ENCODE measurements at places on chromosomes 3 and 15.
A peak's percentile ranks its signal among the peaks of the same experiment; 100 is the strongest.

DNA sequence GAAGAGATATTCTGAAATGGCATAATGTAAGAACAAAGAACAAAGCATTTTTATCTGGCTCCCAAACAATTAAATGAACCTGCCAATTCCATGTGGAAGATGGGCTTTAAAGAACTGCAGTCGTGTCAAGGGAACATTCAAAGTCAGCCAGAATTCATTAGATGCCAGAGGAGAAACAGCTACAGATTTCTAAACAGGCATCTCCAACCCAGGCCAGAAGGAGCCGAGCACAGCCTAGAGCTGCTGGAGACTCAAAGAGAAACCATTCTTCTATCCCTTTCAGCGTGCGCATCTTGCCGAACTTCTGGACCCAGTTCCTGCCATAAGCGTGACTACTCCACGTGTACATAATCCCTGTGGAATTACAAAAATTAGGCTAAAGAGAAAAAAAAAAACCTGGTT lies 60.4 kb downstream of the MB21D2 start:
- no peak for DNase-seq

DNA sequence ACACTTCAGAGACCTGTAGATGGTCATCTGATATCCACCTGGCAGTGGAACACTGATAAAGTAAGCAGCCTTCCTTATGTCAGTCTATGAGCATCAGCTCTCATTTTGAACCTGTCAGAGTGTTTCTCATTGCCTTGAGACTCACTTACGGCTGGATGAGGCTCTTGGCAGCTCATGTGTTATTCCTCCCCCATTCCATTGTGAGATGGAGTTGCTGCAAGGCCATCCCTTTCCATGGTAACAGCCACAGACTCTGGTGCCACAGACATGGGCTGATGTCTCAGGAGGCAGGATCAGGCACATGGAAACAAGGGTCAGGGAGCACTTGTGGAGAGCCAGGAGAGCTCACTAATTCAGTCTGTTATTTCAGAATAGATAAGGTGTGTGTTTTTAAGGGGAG lies 11.9 kb downstream of the KCNAB1 start:
- no peak for DNase-seq

- DNase-seq, result peak; percentile 62
Observed at GRCh38 chr3:127822041-127822681, at the start of gene MGLL. TSS of gene MGLL (minus strand) at chr3:127822515. CDS start at chr3:127822318, 197 bp downstream.

GRCh38 chr15:44275150-44275830 lies 13.2 kb upstream of the GOLM2 start:
- DNase-seq, result no peak

GRCh38 chr3:63331520-63331919 lies 53.4 kb downstream of the SYNPR start:
- DNase-seq, result no peak

DNA sequence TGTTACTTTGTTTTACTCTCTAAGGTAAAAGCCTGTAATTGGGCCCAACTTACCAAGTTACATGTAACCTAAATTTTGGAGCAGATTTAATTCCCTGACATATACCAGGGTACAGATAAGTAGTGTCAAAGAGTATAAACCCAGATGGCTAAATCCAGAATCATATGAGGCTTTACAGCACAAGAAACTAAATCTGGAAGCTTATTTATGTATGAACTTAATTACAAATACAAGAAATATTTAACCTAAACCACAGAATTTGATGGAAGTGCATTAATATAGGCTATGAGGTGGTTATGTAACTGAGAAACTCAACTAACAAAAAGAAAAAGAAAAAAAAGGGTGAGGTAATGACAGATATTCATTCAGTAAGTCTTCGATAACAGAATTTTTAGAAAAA lies 930.2 kb upstream of the ALCAM start:
- no peak for DNase-seq

- no peak for DNase-seq
Observed at GRCh38 chr3:33989229-33989628, 190.8 kb downstream of the PDCD6IP start.

- no peak for DNase-seq
Observed at GRCh38 chr3:45126730-45127129, 19.4 kb downstream of the CDCP1 start.

DNA sequence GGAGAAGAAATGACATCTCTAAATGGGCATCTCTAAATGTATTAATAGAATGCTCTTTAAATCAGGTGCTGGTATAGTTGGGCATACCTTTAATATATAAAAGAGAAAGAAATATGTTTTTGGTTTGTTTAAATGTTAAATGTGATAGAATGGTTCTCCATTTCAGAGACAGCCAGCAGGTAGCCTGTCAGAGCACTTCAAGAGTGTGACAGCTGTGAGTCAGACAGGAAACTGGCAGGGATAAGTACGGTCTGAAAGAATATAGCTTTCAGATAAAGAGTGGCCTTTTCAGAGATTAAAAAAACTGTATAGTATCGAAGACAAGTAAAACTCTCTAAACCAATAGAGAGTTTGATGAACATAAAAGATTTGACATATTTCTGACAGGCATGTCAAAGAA lies 654.1 kb downstream of the IGSF11 start:
- no peak for DNase-seq

DNA sequence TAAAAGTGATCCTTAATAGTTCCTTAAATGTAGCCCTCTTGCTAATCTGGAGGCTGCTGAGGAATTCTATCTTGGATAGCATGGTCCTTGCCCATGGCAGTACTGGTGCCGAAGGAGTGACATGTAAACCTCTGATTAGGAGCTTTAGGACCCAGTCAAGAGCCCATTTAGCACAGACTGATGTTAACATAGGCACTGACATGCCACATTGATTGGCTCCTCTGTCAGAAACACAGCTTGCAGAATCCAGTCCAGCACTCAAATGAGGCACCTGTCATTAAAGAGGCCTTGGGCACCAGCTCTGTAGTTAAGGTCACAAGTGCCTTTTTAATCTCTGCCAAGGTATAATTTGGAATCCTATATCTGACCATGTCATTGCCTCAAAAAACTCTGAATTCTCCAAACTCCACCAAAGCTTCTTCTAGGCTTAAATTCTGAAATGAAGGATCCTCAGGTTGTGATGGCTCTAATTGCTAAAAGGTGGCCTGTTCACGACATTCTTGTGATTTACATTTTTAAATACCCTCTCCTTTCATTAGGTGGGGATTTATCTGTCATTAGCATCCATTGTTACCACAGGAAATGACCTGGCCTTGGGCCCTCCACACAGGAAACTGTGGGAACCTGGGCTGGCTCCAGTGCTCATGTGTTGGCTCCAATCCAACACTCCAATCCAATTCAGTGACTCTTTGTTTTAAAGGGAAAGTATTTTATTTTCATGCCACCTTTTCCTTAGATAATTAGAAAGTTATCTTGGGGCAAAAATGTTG lies 57.3 kb upstream of the RNF7 start:
- DNase-seq, result no peak

- no peak for DNase-seq
Observed at GRCh38 chr15:34259566-34259965, 34.8 kb downstream of the EMC4 start.

GRCh38 chr3:48982016-48982415 lies 8.0 kb upstream of the P4HTM start:
- no peak for DNase-seq

DNA sequence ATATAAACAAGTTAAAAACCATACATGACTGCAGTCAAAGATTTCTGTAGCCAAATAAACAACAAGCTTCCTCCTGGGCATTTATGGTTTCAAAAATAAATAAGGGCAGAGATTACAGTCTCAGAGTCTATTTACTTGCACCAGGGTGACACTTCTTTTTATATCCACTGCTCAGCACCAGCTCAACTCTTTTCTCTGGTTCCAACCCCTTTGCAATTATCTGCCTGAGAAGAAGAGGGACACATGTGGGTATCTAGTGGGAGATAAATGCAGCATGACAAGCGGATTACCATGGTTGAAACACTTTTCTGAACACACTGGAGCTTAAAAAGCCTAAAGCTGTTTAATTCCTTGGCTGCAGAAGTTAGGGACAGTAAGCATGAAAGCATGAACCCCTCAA lies 311.5 kb downstream of the CNTN3 start:
- DNase-seq, result no peak

DNA sequence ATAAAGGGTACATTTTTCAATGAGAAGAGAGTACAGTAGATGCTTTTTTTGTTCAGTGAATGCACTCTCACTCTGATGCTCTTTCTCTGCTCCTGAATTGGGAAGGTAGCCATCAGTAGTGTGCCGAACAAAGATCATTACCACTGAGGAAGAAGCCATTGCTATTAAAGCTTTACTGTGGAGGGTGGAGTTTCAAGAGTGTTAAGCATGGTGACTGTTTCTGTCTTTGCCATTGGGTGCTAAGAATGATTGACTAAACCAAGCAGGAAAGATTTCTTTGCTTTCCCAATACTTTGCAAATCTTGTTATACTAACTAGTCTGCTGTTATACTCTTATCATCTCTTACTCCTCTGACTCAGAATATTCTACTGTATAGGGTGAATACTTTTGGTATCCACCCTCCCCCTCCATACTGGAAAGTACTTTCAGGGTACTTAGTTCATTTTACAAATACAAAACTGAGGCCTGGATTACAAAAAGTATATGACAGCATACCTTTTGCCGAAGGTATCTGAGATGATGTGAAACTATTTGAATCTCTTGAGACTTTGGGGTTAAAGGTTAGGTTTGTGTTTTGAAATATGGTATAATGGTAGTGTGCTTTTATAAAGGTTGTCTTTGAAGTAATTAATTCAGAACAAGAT lies 1.7 kb downstream of the RAB11A start:
- no peak for DNase-seq

GRCh38 chr3:146160964-146161662 lies at the start of gene PLOD2:
TSS of gene PLOD2 (minus strand) at chr3:146161184. CDS start at chr3:146160989, 195 bp downstream.
- DNase-seq, result peak; percentile 66

GRCh38 chr15:68400066-68400456 lies 31.9 kb downstream of the ITGA11 start:
- DNase-seq, result no peak

DNA sequence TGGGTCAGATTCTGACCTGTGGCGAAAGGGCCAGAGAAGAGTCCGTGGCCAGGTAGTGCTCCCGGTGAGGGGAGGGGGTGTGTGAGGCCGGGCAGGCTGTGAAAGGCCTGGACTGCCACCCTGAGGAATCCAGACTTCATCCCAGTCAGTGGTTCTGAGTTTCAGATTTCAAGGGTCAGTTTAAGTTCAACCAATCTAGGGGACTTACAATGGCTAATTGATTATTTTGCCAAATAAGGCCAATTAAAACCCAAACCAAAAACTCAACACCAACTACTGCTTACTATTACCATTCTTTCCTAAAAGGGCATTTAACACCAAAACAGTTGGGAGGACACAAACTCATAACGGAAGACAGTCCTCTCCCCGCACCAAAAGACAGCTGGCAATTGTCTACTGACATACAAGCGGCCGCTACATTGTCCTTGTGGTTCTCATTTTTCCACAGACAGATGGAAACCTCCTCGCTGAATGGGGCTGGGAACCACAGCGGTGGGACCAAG lies 30.5 kb downstream of the TMEM44 start:
- no peak for DNase-seq

- DNase-seq, result no peak
Observed at GRCh38 chr3:18077128-18077840, 334.9 kb upstream of the TBC1D5 start.

DNA sequence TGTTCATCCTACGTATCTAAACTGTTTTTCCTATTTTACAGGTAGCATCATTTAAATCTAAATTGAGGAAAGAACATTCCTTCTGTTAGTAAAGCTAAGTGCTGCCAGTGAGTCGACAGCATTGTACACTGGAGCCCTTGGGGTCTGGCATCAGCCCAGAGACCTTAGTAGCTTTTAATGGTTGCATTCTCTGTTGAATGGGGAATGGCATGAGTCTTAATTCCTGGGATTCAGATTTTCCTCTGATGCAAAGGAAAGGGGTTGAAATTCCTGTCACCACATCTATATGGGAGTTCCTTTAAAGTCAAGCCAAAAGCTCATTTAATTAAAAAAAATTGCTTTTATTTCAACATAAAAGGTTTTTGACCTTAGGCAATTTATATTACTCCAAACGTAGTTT lies 148.4 kb upstream of the GBE1 start:
- DNase-seq, result no peak

DNA sequence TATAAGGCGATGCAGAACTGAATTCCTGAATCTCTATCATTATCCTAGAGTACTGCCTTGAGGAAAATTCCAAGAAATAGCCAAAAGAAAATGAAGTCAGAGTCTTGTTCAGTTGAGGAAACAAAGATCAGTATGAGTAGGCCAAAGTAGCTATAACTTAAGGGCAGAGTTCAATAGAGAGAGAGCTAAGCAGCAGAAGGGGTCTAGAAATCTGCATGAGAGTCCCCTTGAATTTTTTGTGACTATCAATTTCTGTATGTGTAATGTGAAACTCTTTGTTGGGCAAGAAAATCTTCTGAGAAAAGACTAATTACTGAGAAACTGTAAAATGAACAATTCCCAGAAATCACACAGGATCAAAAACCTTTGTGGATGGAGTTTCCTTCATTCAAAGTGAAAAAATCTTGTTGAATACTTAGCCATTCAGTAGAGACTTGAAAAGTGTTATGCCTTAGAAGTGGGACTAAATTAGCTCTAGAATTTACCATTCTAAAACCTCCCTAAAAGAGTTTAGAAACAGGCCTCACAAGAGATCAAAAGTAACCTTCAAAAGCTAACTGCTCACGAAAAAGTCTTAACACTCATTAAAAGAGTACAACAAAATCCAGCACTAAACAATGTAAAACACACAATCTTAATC lies 43.1 kb upstream of the FNDC3B start:
- no peak for DNase-seq

DNA sequence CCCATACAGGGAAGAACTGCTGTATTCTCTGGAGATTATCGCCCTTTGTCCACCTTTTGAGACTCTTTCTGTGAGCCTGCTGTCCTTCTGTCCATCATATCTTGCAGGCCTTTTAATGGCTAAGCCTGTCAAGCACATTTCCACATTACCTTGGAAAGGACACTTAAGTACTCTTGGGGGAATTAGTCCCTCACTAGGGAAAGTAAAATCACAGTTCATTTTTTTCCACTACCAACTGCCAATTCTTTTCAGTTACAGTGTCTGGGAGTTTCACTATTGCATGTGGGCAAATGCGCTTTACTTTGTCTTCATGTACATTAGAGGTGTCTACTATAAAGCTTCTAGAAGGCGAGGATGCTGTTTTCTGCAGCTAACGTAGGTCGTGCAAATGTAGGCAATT lies 242.1 kb downstream of the NSUN3 start:
- no peak for DNase-seq

GRCh38 chr3:136021803-136022202 lies 56.3 kb downstream of the PPP2R3A start:
- DNase-seq, result no peak

DNA sequence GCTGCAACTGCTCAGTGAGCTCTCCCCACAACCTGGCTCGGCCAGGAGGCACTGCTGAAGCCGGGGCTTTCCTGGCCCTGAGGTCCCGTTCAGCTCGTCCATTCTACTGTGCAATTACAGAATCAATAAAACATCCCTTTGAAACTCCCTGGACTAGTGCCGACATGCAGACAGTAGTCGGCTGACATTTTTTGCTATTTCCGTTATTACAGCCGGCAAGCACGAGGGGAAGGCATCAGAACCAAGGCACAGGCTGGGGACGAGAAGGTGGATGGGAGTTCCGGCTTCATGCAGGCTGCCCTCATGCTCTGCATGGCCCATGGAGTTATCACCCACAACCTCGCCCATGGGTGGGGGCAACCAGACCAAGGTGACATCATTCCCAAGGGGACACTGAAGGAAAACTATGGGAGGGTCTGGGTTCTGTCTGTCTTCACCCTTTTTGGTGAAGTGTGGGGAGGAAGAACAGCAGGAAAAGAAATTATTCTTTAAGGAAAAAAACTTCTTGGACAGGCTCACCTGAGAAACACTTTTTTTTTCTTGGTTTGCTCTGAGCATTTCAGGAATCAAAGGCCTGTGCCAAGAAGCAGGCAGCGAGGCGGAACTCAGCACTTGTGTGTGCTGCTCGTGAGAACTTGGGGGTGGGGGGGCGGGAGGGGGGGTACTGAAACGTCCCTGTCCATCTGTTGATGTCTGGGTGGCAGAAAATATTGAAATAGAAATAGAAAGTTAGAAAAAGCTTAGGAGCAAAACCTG lies 154.5 kb downstream of the FOXP1 start:
- DNase-seq, result no peak

Data from occipital lobe (tissue), 3 donors.